ENCODE measurements at places on chromosomes 16 and 17.
A peak's percentile ranks its signal among the peaks of the same experiment; 100 is the strongest.

DNA sequence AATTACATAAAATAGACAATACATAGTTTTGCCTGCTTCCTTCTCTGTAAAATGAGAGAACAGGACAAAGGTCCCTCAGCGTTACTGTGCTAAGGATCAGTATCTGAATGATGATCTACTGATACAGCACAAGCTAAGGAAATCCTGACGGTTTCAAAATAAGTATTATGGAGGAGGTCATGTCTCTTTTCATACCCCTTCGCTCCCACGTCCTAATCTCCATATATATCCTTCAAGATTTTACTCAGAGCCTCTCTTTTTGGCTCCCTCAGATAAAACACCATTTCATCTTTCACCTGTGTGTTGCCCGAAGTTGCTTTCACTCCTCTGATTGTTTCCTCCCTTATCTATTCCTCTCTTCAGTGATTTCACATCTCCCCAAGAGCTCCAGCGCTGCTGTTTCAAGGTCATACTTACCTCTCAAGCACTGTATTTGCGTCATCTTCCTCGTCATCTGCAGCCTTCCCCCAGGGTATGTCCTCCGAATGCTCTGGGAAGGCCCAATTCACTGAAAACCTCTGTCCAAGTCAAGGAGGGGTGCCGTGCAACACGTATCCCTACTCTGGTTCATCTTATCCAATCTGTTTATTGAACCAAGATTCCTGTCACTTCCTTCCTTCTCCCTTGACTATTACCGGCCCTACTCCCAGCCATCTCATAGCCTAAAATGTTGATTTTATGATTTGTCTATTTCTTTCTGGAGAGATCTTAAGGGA is 1.2 kb upstream of the BLTP2 start:
- DNase-seq, result no peak

GRCh38 chr17:27247958-27248342 is 46.0 kb upstream of the WSB1 start:
- no peak for DNase-seq

DNA sequence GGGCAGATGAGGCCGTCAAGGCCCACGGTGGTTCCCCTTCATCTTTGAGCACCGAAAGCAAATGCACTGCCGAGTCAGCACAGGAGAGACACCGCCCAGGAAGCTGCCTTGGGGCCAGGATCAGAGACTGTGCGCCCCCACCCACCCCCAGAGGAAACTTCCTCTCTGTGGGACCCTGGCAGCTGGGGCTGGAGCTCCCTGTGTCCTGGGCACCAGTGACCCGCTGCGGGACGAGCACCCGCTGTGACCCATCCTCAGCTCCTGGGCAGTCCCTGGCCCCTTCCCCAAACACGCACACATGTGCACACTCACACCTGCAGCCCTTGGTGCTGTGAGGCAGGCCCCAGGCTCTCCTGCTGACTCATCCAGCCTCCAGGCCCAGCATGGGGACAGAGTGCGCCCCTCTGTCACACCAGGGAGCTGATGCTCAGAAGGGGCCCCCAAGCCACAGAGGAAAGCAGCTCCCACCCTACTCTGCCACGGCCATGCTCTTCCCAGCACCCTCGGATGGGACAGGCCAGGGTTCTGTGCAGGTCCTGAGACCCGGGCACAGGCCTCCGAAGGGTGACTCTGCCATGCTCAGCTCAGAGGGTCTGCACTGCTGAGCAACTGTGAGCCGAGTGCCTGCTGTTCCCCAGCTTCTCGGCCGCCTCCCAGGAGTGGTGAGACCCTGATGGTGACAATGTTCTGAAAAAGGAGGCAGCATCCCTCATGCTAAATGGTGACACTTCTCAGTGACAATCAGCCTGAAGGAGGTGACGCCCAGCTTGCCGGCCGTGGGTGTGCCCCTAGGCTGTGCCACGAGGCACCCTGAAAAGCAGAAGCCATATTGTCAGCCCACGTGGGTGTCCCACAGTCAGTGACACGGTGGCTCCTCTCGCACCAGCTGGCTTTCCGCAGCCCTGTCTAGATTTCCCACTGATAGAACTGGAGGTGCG is 3.6 kb downstream of the PIEZO1 start:
- DNase-seq, result no peak

DNA sequence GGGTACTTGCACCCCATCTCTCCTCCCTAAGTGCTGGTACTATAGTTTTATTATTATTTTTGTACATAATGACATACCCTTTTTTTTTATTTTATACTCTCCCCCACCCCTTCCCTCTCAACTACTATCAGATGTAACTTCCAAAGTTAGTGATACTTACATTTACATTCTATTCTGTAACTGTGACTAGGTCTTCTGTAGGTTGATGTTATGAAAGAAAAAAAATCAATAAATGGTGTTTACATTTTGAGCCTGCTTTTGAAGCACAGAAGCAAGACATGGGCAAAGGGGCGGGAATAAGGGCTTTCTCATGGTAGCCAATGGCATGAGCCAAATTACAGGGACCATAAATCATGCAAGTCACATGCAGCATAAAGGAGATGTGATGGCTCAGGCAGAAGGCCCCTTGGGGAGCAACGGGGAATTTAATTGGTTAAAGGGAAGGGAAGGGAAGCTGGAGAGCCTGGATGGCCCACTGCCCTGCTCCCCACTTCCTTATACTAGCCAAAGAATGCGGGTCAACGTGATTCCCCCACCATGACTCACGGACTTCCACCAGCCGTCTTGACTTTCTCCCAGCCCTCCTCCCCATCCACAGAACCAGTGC is 2.4 kb upstream of the ACSF2 start:
- DNase-seq, result peak; percentile 66

DNA sequence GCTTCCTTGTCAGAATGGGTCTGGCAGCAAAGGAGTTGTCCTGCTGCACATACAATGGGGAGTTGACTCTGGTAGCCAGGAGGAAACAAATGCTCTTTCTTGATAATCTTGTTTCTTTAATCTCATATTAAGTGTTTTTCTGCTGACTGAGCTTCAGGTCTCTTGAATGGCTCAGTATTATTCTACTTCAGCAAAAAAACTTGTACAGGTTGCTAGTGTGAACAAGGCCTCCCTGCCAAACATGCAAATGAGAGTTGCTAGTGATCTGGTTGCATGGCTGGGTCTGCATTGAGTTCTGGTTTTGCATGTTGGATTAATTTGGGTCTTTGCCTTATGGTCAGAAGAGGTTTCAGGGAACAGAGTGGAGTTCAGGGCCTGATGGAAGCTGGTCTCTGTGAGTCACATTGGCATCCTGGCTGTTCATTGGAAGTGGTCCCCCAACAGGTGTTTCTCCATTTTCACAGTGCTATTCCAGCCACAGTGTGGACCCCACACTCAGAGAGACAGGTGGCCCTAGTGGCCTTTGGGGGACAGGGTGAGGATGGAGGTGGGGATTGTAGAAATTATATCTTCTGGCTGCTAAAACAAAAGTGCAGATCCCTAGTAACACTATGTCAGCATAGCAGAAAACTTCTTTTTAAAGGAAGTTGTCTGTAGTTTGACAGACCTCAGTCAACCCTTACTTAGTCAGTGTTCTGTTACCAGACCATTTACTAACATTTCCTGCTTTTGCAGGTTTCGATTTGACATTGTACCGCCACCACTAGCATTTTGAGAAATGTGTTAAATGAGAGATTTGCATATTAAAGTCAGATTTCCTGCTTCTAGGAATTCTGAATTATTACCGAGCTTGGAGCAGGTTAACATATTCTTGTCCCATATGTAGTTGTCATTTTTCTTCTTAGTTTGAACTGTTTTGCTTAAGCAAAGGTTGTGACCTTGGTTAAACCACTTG is 47.1 kb downstream of the EPN2 start:
- DNase-seq, result no peak

DNA sequence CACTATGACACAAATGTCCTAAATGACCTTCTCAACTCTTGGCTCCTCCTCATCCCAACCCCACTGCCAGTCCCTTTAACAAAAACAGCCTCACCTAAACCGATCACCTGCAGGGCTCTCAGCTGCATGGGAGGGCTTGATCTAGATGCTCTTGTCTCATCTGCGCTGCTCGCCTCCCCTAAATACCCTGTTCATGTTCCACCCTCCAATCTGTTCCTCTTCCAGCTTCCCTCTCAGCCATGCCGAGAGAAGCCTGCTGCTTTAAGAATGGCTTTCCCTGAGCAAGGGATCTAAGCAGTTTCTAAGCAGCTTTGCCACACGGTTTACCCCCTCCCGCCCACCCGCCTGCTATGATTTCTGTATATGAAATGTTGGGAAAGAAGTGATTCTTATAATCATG is 23.7 kb downstream of the PIPOX start:
- no peak for DNase-seq

- DNase-seq, result no peak
These were observed 23.4 kb upstream of the SEC14L1 start for GRCh38 chr17:77117415-77117814.

DNA sequence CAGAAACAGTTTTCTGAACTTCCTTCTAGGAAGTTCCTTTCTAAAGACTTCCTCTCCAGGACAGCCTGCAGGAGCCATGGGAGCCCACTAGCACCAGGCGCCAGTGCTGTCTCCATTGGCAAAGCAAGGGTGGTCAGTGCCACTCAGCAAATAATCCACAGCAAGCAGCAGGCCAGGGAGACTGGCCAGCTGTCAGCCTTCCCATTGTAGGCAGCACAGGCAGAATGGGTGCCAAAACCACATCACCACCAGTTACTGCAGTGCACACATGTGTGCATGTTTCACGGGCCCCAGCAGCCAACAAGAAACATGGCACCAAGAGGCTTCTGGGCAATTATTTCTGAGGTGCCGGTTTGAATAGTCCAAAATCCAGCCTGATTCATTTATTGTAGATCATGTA is 26.7 kb downstream of the DNASE1 start:
- DNase-seq, result no peak

GRCh38 chr17:50919321-50920040 is 53.3 kb upstream of the TOB1 start:
- DNase-seq, result peak; percentile 96

DNA sequence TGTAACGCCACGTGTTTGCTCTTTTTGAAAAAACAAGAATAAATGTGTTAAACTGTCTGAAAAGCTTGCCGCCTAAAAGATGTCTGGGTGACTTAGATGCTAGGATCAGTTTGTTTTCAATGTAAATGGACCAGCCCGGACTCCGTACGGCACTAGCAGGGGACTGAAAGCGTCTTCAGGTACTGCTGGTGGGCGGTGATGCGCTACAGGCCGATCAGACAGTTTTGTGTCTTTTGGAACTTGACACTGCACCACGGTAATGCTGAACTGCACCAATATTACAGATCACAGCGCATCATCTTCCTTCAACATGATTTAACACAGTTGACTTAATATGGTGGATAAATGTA is 727 bp upstream of the MBTPS1 start:
- no peak for DNase-seq

GRCh38 chr17:37512442-37513068 is 22.9 kb downstream of the DUSP14 start:
- DNase-seq, result no peak

DNA sequence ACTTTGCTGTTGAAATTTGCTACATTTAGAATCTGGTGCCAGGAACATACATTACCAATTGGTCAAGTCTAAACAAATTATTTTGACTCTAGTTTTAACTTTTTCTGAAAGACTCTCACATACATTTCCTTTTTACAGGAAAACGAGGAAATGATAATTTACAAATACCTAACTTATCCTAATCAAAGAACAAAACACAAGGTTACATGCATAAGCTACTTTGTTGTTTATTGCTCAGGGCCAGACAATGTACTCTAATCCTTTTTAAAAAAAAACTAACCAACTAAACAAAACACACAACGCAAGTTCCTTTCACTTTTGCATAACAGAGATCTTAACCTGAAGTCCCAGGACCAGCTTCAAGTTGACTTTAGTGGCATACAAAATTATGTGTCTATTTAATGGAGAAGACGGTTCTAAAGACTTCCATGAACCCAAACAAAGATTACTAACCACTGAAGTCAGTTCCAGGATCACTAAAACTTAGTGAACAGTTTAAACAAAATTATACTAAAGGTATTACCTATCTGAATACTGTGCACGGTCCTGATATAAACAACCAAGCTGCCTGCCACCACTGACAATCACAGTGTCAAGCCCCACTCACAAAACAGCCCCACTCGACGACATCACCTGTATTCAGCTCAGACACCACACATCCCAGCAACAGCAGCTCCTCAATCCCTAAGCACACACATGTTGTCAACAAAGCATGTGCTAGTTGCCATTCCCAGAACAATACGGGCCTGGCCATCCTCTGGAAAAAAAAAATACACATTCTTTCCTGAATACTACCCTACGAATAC is 1.9 kb downstream of the ZNF652 start:
- DNase-seq, result no peak

DNA sequence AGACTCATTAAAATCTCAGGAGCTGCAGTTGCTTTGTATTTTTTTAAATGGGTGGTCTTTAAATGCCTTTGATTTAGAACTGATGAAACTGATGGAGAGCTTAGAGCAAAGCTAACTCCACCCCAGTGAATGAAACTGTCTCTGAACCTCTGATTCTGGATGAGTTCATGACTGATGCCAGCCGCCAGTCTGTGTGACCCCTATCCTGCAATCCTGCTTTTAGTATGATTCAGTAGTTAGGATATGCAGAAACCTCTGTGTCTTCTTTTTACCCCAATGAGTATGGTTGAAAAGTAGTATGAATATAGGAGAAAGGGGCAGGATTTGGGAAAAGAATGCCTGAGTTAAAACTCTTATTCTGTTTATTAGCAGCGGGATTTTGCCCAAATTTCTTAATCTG is 12.3 kb upstream of the SALL1 start:
- DNase-seq, result no peak

- no peak for DNase-seq
These were observed 1287.8 kb upstream of the CDH8 start for GRCh38 chr16:63323722-63324705.

DNA sequence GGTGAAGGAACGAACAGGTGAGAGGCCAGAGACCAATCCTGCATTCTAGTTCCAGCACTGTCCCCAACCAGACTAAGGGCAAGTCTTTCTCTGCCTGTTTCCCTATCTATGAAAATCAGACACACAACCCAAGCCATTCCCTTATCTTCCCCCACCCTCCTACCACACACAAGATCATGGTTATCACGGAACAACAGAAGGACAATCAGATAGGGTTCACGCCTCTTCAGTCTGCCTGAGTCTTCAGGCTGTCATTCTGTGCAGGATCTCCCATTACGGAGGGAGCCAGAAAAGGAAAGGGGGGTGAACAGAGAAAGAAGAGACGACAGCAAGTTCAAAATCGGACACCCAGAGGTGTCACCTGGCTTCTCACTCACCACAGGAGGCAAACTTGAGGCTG is 11.1 kb downstream of the TLE7 start:
- no peak for DNase-seq

Data from prostate gland (tissue), 2 donors.